ENCODE measurements at places on chromosomes 13 and 19.

GRCh38 chr19:48814895-48815294, 4.1 kb upstream of the BCAT2 start:
- no peak for DNase-seq

DNA sequence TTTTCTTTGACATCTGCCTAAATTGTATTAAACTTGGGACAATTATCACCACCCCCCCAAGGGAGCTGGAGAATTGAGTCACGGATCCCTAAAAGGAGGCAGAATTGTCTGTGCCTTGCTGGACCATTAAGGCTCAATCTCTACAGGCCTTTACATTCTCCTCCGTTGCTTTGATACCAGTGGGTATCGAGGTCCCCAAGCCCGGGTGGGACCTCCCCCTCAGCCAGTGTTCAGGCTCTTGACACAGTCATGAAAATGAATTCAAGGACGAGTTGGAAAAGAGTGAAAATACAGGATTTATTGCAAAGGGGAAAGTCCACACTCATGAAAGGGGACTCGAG, 5.6 kb downstream of the PPP1R15A start:
- no peak for DNase-seq

DNA sequence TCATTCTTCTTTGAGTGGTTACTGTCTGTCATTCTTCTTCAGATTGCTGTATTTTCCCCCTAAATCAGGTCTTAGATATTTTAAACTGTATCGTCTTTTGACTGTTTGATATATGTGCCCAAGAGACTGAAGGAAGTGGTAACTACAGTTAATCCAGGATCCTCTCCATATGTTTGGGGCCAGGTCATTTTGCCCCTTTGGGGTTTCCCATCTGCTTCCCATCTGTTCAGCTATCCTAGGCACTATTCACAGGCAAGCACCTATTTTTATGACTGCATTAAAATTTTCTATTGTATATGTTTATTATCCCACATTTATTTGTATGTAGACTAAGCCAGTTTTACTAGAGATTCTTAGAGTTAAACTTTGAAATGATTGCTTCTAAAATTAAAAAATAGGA, 244.2 kb downstream of the PCCA start:
- no peak for DNase-seq

DNA sequence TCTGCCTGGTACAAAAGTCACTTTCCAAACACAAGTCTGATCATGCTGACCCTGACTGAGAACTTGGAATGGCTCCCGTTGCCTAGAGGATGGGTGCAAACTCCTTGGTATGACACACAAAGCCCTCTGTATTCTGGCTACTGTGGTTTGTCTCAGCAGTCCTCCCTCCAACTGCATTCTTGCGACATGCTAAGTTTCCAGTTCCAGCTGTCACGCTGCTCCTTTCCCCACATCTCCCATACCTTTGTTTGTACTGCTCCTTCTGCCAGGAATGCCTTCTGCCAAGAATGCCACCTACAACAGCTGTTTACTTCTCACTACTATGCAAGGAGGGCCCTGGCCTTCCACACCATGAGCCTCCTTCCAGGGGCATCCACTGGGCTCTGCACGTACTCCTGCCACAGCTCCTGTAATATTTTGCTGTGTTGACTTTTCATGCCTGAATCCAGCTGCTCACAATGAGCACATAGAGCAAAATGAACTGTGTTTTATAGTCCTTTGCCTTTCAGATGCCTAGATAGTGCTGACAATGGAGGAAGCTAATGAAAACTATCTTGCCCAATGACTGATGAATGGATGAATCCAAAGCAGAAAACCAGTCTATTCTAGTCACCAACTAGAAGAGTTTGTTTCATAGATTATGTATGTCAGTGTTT, 543.7 kb downstream of the EFNB2 start:
- DNase-seq, result no peak

- no peak for DNase-seq
Observed at GRCh38 chr13:30346789-30347167, 39.4 kb upstream of the KATNAL1 start.

DNA sequence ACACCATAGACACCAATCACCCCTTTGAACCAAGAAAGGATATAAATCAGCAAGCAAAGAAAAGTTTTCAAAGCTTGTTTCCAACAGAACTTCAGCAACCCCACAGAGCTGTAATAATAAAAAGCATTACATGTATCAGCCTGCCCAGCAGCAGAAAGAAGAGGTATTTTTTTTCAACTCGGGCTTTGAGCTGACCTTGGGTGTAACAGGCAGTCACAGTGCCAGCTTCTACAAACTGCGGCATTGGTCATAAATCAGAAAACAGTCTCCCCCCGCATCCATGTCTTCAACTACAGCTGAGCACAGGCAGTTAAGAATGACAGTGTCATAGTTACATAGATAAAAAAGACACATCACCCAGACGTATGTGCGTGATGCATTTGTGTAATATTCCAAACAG, 671.0 kb upstream of the SLITRK1 start:
- no peak for DNase-seq
